ENCODE measurements at places on chromosomes 3 and 15.
A peak's percentile ranks its signal among the peaks of the same experiment; 100 is the strongest.

- no peak for DNase-seq
These were observed 19.0 kb downstream of the C2CD4A start for GRCh38 chr15:62085740-62086139.

GRCh38 chr3:15420871-15421270, 6.5 kb downstream of the METTL6 start:
- no peak for DNase-seq

DNA sequence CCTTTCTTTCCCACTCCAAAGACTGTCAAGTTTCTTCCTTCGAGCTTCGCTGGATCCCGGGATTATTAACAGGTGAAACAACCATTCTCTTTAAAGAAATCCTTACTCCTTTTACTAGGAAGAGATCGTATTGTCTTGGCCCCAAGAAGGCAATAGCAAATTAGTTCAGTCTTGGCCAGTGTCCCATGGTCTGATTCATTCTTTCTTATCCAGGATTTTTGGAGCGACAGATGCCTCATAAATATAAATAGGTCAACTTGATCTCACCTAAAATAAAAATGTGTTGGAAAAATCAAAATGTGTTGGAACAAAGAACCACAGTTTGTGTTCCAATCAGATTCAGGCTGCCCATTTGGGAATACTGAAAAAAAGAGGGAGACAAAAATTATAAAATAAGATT, 140.1 kb upstream of the TMEM108 start:
- no peak for DNase-seq

DNA sequence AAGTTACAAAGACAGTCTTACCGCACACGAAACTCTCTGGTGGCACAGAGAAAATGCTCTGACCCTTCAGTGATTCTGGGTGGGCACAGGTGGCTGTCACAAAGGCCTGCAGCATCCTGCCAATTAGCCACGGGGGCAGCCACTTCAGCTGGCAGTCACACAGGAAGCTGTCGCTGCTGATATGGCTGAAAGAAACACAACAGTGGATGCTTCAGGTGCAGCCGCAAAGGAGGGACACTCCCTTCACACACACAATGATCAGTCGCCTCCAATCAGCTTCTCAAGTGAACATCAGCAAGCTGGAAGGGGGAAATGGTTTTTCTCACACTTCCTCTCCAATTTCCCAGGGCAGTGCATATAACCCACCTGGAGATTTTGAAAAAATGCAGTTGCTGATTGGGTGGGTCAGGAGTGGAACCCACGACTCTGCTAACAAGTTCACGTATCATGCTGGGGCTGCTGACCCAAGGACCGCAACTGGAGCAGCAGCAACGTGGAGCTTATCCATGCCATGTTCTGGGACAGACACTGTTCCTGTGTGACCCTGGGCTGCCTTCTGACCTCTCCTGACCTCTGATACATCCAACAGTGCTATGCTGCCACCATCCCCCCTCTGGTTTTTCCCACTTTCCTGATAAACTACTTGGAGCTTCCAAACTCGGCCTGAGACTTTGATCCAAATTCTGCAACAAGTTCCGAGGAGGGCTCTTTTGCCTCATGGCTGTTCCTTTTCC, 106.6 kb downstream of the LRIG1 start:
- DNase-seq = peak; percentile 4

- DNase-seq = no peak
These were observed 581.2 kb downstream of the FOXP1 start for GRCh38 chr3:71002298-71002697.

- no peak for DNase-seq
These were observed 60.5 kb downstream of the SENP2 start for GRCh38 chr3:185646382-185647133.

Data from hematopoietic multipotent progenitor cell (in vitro differentiated cells).